ENCODE measurements at places on chromosomes 12 and 14. TPM values are rescaled to one million over a fixed set of nuclear protein-coding genes. Genes with fewer than 3 reads are reported as not detected.
A peak's percentile ranks its signal among the peaks of the same experiment; 100 is the strongest.

- DNase-seq, result peak; percentile 56
These were observed 26.5 kb upstream of the JDP2 start for GRCh38 chr14:75401361-75401760.

TGFB3 gene
- total RNA-seq, result 9.9 TPM

MIP gene
- not detected for total RNA-seq

DNA sequence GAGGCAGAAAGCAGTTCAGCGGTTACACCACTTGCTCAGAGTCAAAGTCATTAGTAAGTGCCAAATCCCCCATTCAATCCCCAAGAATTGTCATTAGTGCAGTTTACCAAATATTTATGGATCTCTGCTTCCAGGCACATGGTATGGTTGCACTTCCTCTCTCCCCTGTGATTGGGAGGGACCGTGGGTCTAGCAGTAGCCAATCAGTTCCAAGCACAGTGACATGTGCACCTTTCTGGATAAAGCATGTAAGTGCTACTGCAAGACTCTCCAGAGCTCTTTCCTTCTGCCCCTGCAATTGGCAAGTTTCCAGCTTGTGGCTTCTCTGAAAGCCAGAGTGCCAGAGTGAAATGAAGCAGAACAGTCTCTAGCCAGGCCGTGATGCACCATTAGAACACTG, 85.3 kb upstream of the FLRT2 start:
- DNase-seq, result peak; percentile 49

TAS2R30 gene
- 16.4 TPM for total RNA-seq

- DNase-seq, result no peak
These were observed 318.8 kb upstream of the FKBP4 start for GRCh38 chr12:2475984-2476383.

- DNase-seq, result peak; percentile 12
These were observed 73.5 kb downstream of the TTC7B start for GRCh38 chr14:90742729-90743128.

DNA sequence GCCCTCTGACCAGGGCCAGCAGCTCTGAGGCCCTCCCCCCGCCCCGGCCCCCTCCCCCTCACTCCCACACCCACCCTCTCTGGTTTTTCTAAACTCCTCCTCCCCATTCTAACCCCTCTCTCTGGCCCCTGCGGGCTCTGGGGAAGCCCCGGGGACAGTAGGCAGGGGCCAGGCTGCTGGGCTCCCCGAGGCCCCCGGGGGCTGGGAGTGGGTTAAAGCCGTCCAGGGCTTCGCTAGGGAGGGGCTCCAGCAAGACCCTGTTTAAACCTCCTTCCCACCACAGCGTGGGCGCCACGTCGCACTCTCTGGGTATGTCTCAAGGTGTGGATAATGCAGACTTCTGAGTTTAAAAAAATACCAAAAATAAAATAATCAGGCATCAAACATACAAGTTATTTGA, 51.4 kb downstream of the GALNT9 start:
- DNase-seq, result no peak

HOTAIR gene
- not detected for total RNA-seq

GRCh38 chr14:24425704-24426103, 3.8 kb downstream of the CBLN3 start:
- peak; percentile 94 for DNase-seq

DNA sequence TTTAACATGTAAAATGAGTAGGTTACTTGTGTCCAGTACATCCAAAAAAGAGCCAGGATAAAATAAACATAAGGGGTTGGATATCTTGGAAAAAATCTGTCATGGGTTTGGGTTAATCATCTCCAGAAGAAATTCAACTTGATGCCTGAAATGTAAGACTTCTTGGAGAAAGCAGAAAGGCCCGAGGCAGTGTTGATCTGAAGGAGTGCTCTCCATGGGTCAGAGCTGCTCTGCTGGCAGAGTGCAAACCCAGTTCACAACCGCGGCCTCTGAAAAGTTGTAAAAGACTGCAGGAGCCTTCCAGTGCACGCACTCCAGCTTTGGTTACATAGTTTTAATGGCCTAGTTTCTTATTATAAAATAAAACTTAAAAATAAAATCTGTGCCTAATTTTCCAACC, 97.3 kb upstream of the ALX1 start:
- DNase-seq, result peak; percentile 16

DNA sequence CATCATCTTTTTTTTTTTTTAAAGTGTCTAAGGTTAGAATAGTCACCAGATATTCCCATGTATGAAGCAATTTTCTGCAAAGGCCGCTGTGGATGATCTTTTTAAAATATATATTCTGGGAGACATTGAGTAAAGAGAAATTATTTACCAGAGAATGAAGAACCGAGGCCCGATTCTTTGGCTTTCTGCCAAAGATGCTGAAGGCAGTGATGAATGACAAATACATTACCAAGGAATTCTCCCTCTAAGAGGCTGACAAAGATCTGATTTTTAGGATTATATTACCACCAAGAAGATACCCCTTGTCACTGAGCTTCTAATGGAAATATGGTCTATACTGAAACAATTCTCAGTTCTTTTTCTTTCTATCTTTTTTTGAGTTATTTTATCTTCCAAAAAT, 336.8 kb downstream of the NAV3 start:
- no peak for DNase-seq

DNA sequence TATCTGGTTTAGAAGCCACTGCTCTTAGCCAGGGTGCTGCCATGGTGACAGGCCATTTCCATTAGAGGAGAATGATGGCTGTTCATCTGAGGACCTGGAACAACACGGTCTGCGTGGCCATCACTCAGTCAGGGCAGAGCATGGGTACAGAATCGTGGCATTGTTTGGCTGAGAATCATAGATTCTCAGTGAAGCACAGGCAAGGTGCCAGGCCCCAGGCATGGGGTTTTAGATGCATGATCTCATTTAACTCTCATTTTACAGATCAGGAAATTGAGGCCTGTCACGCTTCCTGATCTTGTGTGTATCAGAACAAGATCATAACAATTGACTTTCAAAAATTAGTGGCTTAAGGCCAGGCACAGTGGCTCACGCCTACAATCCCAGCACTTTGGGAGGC, 26.8 kb upstream of the IRF2BPL start:
- no peak for DNase-seq

DNA sequence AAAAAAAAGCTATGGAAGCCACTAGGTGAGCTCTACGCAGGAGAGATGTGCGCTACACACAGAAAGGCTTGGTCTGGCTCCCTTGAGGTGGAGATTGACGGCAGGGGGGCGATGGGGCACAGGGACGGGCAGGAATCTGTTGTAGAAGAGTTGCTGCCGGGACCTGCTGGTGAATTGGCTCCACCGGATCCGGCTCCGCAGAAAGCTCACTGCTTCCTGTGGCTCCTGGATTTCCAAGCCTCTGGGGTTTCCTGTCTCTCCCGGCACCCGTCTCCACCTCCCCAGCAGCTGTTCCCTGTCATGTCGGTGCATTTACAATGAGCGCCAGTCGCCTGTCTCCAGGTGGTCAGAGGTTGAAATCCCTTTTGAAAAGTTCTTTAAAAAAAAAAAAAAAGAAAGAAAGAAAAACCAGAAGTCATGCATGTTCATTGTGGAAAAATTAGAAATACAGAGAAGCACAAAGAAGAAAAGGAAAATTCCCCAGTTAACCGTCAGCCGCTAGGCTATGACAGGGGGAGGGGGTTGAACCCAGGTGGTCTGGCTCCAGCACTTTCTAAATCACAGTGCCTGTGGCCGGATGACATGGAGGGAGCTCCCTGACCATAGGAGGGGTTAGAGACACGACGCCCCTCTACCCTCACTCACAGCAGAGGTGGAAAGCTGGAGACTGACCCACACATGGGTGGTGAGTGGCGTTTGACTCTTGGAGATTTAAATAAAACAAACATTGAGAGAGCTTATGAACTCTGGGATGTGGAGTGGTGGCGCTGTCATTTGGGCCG, 20.8 kb downstream of the FAM222A start:
- DNase-seq, result no peak

KLHL33 gene
- 0.18 TPM for total RNA-seq

- no peak for DNase-seq
These were observed 165.3 kb upstream of the RASSF8 start for GRCh38 chr12:25793196-25793595.

GRCh38 chr12:89983622-89984021, 275.0 kb upstream of the ATP2B1 start:
- no peak for DNase-seq

DNA sequence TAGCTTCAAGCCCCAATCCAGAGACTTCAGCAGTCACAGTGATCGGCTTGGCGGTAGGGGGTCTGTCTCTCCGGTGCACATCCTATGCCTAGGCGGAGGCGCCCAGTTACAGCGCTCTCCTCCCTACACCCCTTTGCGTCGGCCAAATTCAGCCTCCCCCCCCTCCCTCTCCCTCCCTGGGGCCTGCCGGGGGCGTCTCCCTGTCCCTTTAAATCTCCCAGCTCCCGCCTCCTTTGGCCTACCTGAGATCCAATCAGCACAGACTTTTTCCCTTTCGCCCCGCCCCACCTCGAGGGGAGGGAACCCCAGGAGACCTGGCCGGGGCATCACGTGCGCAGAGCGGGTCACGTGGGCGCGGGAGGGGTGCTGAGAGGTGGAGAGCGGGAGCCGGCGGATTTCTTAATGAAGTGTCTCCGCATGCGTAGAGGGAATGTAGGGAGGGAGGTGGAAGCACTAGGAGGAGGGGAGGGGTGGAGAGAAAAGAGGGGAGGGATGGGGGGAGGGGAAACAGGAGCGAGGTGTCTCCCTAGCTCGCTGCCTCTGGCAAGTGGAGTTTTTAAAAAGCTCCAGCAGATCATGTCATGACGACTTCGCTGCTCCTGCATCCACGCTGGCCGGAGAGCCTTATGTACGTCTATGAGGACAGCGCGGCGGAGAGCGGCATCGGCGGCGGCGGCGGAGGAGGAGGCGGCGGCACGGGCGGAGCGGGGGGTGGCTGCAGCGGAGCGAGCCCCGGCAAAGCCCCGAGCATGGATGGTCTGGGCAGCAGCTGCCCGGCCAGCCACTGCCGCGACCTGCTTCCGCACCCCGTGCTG, at the start of gene HOXC13:
HOXC13 (plus strand) TSS at position 506 of the 815 bp plus-strand sequence; CDS start at position 582, 76 bp downstream.
- DNase-seq, result peak; percentile 15

GRCh38 chr12:62915204-62915529, 19.8 kb downstream of the PPM1H start:
- DNase-seq, result no peak

ZNF219 gene
- 22.4 TPM for total RNA-seq

KRT83 gene
- not detected for total RNA-seq

- DNase-seq, result peak; percentile 8
These were observed 140.4 kb upstream of the NRXN3 start for GRCh38 chr14:78029601-78030372.

DNA sequence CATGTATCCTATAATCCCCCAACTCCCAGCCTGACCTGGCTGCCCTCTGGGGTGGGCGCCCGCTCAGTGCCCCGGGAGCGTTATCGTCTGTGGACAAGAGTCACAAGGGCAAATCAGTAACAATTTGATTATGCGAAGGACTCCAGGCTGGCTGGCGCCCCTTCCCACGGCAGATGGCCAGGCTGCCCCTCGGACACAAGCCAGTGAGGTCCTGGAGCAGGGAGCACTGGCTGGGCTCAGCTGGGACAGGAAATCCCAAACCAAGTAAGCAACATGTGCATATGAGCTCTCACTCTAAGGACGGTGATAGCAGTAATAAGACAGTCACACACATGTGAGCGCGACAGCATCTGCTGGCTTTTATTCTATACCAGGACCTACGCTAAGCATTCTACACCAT, 59.3 kb upstream of the FAM222A start:
- no peak for DNase-seq

- DNase-seq, result no peak
These were observed 71.8 kb downstream of the NINJ2 start for GRCh38 chr12:591167-592023.

GARIN6 gene
- not detected for total RNA-seq

DNA sequence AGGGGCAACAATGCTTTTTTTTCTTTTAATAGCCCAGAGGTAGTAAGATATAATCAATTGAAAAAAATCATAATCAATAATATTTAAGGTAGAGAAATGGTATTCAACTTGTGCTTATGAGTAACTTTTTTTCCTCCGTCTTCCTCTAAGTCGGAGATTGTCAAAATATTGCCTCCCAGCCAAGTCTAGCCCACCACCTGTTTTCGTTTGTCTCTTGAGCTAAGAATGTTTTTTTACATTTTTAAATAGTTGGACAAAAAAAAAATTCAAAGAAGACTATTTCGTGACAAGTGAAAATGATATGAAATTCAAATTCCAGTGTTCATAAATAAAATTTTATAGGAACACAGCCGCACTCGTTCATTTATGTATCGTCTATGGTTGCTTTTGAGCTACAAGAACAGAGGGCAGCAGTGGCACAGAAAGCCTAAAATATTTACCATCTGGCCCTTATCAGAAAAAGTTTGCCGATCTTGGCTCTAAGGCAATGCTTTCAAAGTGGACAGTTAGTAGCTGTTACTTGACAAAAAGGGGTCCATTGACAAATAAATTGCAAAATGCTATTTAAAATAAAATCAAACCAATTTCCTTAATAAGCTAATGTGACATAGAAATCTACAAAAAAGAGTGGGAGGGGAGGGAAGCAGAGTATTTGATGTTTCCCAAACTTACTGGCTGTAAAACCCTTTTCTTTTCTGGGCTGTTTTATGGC, 40.8 kb upstream of the MAX start:
- DNase-seq, result no peak

GRCh38 chr14:94390372-94391086, 2.1 kb upstream of the SERPINA1 start:
- no peak for DNase-seq

- no peak for DNase-seq
These were observed 192.9 kb upstream of the GARIN6 start for GRCh38 chr12:99454539-99455172.

DNA sequence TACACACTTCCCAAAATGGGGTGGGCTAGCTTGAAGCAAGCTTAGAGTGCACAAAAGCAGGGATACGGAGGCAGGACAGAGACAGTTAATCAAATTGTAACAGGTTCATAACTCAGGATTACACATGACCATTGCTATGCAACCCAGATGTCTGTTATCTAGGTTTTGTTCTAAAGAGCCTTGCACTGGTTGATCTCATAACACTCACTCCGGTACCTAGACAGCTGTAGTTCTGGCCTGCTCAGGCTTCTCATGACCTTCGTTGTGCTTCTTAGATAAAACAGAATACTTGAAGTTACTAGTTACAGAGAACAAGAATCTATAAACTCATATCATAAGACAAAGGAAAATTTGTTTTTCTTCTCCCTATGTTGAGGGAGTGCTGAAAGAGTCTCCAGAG, 983.4 kb downstream of the TMEM121 start:
- no peak for DNase-seq

GRCh38 chr12:106333010-106333409, 24.5 kb upstream of the POLR3B start:
- no peak for DNase-seq

GRCh38 chr14:28157887-28158791, 608.4 kb upstream of the FOXG1 start:
- no peak for DNase-seq

DNA sequence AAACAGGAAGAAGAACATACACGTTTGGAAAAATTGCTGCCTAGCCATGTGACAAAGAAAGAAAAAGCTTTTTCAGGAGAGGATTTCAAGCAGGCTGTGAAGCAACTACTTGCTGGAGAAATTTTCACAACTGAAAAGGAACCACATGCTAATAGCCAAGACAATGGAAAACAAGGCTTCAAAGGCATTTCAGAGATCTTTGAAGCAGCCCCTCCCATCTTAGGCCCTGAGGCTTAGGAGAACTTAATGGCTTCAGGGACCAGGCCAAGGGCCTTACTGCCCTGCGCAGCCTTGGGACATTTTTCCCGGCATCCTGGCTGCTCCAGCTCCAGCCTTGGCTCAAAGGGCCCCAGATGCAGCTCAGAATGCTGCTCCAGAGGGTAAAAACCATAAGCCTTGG, 255.9 kb upstream of the ARID2 start:
- DNase-seq, result no peak

GRCh38 chr12:108642269-108642870, 8.7 kb upstream of the SELPLG start:
- DNase-seq, result no peak

Data from fibroblast of the aortic adventitia (primary cell).